ENCODE measurements at places on chromosomes 3 and 15. TPM values are rescaled to one million over a fixed set of nuclear protein-coding genes. Genes with fewer than 3 reads are reported as not detected.

DNA sequence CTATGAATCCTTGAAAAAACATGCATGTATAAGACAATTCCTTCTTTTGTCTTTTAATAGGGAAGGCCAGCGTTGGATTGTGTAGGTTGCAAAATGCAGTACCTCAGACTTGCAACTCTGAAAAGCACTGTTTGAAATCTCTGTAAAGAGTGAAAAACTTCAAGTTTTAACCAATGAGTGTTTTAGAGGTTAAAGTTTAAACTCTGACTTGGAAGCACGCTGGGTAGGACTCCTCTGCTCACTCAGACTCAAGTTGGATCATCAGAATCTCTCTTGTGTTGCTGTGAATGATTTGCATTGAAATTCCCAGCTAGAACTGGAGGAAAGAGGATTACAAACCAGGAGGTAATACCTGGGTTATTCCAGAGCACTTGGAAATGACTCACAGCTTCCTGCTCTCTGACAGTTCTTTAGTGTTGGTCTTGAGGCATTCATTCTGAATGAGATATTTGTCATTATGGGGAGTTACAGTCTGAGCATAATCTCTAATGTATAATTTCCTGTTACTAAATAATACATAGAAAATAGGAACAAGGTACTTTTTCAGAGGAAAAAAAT is 49.1 kb downstream of the PLS1 start:
- no peak for DNase-seq

DNA sequence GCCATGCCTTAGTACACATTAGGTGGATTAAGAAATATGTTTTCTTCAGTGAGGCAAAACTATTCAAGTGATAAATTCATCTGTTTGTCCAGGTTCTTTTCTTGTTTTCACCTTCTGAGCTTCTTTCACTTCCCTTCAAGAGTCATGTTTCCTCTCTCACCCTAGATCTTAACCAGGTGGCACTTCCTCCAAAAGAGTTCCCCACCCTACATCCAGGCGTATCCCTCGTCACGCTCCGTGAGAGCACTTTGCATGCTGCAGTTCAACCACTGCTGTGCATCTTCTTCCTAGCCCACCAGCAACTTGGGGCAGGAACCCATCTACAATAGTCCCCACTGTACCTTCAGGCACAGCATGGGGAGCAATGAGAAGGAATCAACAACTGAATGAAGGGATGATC is 28.9 kb downstream of the OSBPL10 start:
- no peak for DNase-seq

DNA sequence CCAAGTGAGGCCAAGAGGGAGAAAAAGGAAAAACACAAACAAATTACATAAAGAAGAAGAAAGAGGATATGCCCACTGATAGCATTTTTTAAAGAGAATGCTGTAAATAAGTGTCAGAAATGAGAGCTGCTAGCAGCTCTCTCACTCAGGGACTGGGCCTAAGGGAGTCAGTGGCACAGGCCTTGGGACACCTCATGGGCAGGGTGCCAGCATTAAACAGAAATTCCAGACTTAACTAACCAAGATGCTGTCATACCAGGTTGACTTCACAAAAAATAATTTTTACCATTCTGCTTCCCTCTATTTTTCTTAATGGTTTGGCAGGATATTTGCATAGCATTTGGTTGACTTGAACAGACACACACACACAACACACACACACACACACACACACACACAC is 92.3 kb upstream of the ADAMTSL3 start:
- DNase-seq, result no peak

DNA sequence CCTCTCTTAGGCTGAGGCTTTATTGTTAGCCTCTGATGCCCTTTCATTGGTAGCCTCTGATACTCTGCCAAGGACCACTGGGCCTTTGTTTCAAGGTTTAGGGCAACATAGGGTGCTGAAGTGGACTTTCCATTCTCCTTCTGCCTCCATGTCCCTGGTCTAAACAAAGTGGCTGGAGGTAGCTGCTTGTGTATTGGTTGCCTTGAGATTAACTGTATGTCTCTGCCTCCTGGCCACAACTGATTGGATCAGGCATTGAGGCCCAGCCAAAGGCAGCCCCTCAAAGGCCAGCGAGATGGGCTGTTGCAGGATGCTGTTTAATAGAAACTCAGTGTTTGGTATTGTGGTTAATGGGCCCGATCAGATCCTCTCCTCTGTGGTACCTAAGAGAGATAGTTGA is 77.9 kb upstream of the PRR23C start:
- no peak for DNase-seq

DNA sequence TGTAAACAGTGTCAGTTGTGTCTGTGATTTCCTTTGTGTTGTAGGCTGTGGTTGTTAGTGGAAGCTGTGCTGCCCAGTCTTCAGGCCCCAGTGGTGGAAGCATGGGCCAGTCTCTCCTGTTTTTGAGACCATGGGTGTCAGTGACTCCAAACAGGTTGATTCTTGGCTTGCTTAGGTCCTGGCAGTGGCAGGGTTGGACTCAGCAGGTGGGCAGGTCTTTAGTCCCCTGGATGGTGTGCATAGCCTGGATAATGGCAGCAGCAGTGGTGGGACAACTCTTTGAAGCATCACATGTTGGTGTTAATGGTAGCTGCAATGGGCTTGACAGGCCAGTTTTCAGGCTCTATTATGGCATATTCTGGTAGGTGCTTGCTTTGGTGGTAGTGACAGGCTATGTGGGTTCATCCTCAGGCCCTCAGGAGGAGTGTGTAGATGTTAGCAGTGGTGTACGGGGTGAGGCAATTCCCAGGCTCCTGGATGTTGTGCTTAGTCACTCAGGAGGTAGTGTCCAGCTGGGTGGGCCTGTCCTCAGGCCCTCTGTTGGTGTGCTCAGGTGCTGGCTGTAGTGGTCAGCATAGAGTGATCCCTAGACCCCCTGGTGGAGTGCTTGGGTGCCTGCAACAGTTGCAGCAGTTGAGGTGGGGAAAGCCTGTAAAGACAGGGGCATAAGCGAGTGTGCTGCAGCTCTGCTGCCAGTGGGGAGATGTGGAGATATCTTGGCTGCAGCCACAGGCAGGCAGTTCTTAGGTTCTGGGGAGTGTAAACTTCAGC is 596.7 kb downstream of the PDCD6IP start:
- DNase-seq, result no peak

DNA sequence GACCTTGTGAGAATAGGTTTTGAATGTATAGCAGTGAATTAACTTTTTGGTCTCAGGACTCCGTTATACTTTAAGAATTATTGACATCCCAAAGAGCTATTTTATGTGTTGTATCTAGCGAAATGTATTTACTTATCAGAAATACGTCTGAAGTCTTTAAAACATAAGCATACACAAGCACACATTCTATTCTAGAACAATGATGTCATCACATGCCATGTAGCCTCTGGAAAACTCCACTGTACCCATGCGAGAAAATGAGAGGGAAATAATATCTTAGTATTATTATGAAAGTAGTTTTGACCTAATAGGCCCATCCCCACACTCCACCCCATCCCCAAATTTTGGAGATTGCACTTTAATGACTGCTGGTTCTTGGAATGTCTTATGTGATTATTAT is 1.5 kb downstream of the POLR2M start:
- DNase-seq, result no peak

GRCh38 chr3:170442947-170443346 is 24.3 kb downstream of the CLDN11 start:
- DNase-seq, result no peak

GRCh38 chr3:135087782-135088181 is 292.7 kb downstream of the EPHB1 start:
- DNase-seq, result no peak

DNA sequence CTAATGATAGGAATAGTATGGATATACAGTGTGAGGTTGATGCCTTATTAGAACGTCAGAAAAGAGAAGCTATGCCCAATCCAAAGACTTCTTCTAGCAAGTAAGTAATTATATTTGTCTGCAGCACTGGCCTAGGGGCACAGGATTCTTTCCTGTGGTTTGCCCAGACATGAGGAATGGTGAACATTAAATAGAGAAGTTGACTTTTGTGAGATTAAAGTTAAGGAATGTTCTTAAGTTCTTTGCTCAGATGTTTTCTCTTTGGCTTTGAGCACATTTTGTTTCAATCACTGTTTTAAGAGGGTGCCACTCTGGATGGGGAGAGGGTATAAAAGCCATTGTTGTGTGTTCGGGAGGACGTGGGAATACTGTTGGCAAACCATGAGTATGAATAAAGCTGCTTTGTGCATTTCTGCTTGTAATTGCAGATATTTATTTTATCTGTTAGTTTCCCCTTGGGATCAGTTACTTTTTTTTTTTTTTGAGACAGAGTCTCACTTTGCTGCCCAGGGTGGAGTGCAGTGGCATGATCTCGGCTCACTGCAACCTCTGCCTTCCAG is 8.3 kb downstream of the KIF23 start:
- no peak for DNase-seq

- no peak for DNase-seq
Observed at GRCh38 chr3:95311272-95311671, 1248.4 kb downstream of the NSUN3 start.

DNA sequence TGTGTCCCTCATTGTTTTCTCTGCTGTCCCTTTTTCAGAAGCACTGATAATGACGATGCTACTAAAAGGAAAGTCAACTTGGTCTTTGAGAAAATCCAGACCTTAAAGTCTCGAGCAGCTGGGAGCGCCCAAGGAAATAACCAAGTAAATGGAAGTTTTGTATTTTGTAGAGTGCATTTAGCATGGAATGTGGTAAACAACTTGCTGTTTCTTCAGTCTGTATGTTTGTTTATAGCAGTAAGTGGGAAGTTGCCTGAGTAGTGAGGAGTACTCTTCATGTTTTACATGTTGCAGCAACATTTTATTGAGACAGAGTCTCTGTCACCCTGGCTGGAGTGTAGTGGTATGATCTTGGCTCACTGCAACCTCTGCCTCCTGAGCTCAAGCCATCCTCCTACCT is 66.0 kb downstream of the CGNL1 start:
- DNase-seq, result no peak

SNX33 gene
- 4.3 TPM for total RNA-seq

CCDC54 gene
- total RNA-seq, result 0.54 TPM

PLA1A gene
- total RNA-seq, result 0.73 TPM

Data from cerebellum (tissue), 4 donors.